ENCODE measurements at places on chromosomes 6 and 20.

GRCh38 chr6:39223061-39223460 lies 6.2 kb downstream of the KCNK5 start:
- DNase-seq, result no peak

DNA sequence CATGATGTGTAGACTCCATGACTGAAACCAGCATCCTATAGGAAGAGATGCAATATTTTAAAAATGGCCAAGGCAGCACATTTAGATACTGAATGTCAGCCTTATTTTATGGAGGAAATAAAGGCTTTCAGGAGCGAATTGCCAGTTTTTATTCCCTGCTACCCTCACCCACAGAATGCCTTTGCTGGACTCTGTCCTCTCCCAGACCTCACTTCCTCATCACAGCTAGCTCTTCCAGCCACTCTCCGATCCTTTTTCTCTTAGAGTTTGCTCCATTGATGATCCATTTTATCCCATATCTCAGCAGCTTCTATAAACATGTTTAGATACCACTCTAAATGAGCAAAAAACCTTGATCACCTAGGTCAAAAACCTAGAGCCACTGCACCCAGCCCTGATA lies 137.7 kb downstream of the LRRC1 start:
- DNase-seq, result no peak

GRCh38 chr6:90118581-90118980 lies 178.1 kb downstream of the BACH2 start:
- DNase-seq, result no peak

GRCh38 chr6:1993042-1993441 lies 252.4 kb downstream of the GMDS start:
- no peak for DNase-seq

GRCh38 chr20:32585011-32585585 lies at the start of gene NOL4L:
TSS of gene NOL4L (minus strand) at chr20:32585333. CDS start at chr20:32584890, 443 bp downstream.
- DNase-seq, result peak; percentile 23

DNA sequence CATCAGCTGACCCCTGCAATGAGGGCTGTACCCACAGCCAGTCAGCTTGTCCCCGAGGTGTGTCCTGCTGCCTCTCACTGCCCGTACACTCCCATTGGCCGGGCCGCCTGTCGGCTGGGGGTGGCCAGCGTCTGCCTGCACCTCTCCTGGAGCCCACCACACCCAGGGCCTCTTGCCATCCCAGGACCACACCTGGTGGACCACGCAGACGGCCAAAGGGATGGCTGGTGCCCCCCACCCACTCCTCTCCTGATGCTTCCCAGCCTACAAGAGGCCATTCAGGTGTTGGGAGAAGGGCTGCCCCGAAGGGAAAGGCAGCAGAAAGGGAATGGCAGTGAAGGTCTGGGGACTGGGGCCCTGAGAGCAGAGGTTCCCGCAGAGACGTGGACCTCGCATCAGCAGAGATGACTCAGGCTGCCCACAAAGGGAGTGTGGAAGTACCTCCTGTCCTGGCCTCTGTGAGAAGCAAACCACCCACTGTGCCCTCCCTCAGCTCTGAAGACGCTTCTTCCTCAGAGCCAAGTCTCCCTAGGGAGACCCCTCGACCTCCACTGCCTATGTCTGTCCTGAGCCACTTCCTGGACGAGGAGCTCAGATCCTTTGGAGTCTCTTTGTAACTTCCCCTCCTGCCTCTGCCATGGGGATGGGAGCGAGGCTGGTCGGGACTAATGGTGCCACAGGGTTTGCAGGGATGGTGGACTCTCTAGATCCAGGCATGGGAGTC lies 60.9 kb downstream of the PYGB start:
- no peak for DNase-seq

- DNase-seq, result no peak
These were observed 17.1 kb downstream of the MRPL14 start for GRCh38 chr6:44110005-44110676.

- no peak for DNase-seq
These were observed 643 bp upstream of the SLC35D3 start for GRCh38 chr6:136921381-136921935.

DNA sequence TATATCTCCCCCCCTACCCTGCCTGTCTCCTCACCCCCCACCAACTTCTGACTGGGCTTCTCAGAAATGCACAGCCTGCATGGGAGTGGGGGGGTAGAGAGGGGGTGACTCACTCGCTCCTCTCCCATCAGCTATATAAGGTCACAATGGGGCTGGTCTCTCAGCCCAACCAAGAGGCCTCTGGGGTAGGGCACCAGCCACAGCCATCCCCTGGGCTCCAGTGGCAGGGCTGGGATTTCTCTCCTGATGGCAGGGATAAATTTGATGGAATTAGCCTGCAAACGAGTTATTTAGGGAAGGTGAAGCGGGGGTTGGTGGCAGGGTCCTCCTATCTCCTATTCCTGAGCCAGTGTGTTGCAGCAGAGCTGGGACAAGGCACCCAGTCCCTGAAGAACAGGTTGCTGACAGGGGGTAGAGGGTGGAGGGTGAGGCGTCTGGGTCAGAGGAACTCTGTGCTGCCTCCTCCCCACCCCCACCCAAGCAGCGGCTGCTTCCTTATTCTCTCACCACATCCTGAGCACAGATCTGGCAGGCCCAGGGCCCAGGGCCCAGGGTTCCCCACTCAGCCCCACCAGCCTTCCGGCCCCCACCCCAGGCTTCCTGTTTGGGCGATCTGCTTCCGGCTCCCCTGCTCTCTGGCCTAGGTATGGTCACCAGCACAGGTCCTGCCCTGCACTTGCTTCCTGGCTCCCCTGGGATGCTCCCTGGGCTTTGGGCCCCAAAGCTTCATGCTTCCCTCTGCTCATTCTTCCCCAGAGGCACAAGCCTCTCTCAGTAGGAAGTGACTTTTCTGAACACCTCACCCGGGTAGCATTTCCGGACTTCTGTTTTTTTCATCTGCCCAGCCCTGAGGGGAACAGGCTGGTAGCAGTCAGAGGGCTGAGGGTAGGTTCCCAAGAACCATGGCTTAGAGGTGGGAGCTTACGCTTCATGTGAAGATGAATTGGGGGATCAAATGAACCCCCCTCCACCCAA lies 4.0 kb downstream of the PPP1R18 start:
- peak; percentile 79 for DNase-seq
